ENCODE measurements at places on chromosomes 2 and 18.

DNA sequence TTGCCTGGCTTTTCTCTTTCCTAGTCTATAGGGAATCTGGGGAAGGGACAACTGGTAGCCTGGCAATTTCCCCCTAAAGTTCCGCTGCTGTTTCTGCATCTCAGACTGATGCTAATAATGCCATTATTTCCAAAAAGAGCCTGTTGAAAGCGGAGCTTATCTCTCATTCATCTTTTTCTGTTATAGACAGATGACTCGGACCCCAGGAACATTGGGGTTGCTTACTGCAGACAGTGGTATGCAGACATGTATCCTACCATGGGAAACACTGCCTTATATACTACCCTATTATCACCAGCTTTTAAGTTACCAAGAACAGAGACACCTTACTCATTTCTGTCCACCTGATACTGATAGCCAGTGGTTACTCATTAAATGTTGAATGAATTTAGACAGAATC lies 15.3 kb downstream of the ETAA1 start:
- no peak for DNase-seq

DNA sequence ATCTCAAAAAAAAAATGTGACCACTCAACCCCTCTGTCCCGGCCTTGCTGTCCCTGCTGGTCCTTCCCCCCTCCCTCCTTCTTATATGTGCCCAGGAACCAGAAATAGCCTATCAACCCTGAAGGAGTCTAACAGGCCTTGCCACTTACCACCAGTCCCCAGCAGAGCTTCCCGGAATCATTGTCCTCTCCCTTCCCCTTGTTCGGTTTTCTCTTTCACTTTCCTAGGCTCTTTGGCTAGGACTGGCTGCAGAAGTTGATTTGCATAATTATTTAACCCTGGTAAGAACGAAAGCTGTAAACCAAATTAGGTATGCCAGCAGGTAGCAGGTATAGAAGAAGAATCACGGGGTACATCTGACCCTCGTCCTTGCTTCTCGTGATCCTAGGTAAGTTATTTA lies 72.6 kb upstream of the ZNF532 start:
- no peak for DNase-seq

DNA sequence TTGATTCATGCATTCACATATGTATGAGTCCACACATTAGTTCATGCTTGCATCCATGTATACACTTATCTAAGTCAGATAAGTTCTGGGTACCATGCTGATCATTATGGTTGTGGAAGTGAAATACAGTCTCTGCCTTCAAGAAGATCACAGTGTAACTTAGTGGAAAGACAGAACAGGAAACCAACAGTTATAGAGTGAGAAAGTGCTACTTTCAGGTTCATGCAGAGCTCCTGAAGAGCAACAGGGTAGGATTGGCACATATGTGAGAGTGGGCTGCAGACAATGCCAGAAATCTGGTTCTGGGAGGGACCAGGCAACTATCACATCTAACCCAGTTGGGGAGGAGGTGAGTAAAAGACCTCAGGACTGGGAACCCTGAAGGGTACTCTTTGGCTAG lies 35.4 kb upstream of the PGAP1 start:
- DNase-seq: no peak

DNA sequence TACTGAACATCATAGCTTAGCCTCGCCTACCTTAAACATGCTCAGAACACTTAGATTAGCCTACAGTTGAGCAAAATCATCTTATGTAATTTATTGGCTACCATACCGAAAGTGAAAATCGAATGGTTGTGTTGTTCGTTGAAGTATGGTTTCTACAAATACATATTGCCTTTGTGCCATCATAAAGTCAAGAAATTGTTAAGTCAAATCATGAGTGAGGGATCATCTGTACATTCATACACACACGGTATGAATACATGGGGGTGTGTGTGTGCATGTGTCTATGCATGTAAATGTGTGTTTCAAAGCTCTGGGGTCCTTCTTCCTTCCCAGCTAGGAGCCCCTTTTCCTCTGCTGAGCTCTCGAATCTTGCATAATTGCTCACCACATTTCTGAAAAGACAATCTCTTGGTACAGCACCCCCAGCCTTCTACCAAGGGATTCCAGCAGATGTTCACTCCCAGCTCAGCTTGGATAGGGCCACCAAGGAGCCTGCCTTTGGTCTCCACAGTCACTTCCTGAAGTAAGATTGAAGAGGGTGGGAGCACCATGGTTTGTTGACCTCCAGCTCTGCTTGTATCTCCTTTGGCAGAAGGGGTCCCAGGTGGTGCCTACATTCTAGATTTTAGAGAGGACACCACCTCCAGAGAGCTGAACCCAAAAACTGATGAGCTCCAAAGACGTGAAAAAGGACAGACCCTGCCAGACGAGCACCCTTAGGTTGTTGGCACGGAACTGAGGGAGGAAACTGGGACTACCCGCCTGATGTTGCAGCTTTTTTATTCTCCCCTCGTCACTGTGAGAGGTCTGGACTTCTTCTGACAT lies 33.2 kb upstream of the CYP1B1 start:
- DNase-seq: no peak

GRCh38 chr18:46322941-46323340 lies 218.8 kb downstream of the HAUS1 start:
- DNase-seq: no peak

DNA sequence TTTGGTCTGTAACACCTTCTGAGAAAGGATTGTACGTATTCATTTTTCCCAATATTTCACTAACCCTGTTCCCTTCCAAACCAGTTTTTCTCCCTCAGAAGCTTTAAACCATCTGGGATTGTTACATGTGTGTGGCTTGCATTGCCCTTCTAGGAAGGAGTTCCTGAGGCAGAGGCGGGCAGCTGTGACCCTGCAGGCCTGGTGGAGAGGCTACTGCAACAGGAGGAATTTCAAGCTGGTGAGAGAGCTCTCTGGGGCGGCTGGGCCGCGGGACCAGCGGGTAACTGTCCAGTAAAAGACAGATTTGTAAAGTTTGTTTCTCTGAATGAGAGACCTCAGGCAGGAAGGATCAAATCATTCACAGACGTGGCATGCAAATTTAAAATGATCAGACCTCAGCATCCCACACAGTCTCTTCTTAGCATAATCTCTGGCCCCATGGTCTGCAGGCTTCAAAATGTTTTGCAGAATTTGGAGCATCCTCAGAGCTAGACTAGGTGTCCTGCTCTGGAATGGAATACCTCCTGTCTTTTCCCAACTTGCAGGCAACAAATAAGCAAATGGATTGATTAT lies 40.2 kb upstream of the GPR17 start:
- no peak for DNase-seq

- no peak for DNase-seq
Observed at GRCh38 chr2:240687741-240688552, 3.7 kb upstream of the AQP12A start.

DNA sequence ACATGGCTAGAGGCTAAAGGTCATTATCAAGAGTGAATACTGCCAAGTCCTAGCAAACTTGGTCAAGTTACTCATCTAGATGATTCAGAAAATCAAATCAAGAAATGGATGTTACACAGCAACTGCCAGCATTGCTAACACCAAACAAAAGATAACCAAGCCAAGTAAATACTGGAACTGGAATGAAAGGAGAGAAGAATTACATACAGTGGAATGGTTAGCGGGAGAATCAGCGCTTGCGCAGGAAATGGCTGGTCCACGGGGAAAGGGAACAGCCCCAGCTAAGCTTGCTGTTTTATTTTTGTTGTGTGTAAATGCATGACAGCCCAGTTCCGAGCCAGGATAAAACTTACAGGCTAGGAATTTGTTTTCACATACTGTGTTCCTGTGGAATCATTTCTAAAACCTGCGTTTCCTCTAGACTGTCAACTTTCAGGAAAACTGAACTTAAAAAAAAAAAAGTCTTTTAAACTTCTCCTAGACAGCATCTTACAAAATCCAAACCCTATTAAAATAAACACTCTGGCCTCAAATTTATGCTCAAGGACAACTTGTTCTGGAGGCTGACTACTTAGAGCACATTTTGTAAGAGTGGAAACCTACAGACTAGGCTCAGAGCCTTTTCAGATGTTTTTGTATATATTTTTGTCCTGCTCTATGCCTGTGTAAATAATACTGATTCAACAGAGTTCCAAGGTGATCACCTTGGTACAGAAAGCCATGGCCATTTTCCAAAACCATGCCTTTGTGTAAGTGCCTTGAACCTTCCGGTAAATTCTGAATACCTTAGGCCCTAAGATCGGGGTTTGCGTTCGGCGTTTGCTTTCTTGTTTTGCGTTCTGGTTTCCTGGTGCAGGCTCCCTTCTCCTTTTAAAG lies 30.7 kb upstream of the TXNDC2 start:
- no peak for DNase-seq

DNA sequence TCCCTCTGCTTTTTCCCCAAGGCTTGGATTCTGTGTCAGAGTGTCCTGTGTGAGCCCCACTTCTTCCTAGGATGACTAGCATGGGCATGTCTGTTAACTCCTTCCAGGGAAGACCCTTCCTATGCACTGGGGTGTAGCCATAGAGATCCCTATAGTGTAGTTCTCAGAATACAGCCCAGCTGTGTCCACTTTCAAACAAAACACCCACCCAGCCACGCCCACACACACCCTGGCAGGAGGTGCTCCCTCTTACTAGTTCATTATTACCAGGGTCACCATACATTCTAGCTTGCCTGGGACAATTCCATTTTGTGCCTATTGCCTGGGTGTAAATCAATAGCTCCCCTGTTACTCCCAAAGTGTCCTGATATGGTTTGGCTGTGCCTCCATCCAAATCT lies 195.6 kb downstream of the MYCN start:
- DNase-seq: no peak

DNA sequence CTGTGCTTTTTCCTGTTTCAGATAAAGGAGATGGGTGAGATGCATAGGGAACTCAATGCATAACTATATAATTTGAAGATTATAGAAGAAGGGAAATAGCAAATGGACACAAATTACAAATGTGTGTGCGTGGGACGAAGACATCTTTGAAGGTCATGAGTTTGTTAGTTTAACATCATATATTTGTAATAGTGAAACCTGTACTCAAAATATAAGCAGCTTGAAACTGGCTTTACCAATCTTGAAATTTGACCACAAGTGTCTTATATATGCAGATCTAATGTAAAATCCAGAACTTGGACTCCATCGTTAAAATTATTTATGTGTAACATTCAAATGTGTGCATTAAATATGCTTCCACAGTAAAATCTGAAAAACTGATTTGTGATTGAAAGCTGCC lies 16.4 kb upstream of the MSH2 start:
- no peak for DNase-seq

- DNase-seq: no peak
Observed at GRCh38 chr2:15273452-15273851, 287.7 kb downstream of the NBAS start.

DNA sequence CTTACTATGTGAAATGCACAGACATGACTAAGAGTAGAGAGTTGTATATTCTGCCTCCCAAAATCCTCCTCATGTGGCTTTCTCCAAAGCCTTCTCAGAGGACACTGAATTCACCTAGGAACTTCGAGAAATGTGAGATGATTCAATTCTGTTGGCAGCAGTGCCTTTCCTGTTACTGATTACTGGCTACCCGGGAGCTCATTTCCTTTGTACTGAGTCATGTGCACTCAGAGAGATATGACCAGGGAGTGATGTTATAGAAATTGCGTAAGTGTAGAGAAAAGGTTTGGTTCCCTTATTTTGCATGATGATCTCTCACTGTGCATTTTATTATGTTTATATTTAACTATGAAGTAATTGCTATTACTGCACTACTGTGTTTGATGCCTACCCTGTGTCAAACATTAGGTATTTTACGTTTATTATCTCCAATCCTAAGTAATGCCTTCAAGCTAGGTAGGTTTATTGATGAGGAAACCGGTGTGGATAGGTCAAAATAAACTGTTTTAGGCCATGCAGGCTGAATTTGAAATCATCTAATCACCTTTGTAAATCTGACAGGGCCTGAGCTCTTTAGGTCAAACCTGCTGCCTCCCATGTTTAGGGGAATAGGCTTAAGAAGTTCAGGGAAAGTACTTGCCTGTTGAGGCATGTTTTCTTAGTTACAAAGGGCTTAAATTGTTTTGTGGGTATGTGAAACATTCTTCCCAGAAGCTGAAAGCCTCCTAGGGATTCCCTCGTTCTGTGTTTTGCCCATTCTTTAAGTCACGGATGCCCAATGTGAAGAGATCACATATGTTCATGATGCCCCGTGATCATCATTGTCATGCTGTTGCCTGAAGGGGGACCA lies 86.8 kb downstream of the FMNL2 start:
- no peak for DNase-seq

GRCh38 chr2:10282611-10283105 lies 20.0 kb upstream of the HPCAL1 start:
- DNase-seq: no peak

- no peak for DNase-seq
Observed at GRCh38 chr18:3593381-3593903, 143.5 kb downstream of the TGIF1 start.

Data from stimulated activated CD4-positive, alpha-beta T cell treated with anti-CD3 and anti-CD28 coated beads, Interleukin-12 subunit alpha, Interleukin-12 subunit beta, amount 100 ng/mL, for 24 hours (primary cell).